ENCODE measurements at places on chromosomes 2 and 18.

DNA sequence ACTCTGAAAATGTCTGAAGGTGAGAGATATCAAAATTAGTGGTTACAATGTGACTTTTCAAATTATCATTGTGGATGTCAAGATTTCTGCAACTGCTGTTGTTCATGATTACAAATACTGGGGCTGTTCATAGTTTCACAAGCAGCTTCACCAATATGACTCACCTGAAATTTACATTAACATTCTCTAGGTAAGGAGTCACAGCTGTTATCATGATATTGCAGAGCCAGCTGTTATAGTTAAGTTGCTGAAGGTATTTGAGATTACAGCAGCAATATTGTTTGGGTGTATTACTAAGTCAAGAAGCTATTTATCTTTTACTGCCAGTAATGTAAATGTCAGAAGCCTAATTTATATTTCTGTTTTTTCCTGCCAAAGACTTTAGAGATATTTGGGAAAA lies 140.0 kb downstream of the MC4R start:
- no peaks in the 10 kb centered on the region for H3K36me3 ChIP-seq
- no peaks in the 10 kb centered on the region for H3K4me1 ChIP-seq
- no peak for DNase-seq
- H3K4me3 ChIP-seq = no peak overlapping the region
- no peak overlapping the region for H3K27ac ChIP-seq
- H3K27me3 ChIP-seq = no peaks in the 10 kb centered on the region

DNA sequence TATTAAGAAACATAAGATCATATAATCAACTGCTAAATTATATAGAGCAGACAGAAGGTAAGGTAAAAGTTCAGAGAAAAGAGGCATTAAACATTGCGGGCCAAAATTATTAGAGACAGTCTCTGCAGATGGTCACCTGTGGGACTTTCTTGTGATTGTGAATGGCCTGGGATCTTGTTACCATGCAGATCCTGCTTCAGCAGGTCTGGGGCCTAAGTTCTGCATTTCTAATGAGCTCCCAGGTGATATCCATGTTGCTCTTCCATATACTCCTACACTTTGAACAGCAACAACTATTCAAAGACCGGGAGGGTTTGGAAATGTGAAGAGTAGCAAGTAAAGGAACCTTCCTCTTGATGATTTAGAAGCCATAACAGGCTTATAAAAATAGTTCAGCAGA lies 8.5 kb upstream of the ETAA1 start:
- H3K27ac ChIP-seq = no peak overlapping the region
- no peak overlapping the region for H3K4me3 ChIP-seq
- no peaks in the 10 kb centered on the region for H3K4me1 ChIP-seq
- DNase-seq = no peak
- no peaks in the 10 kb centered on the region for H3K36me3 ChIP-seq

- no peak overlapping the region for H3K27ac ChIP-seq
- no peak overlapping the region for H3K4me3 ChIP-seq
- no peak for DNase-seq
- H3K27me3 ChIP-seq = no peaks in the 10 kb centered on the region
- H3K36me3 ChIP-seq = no peaks in the 10 kb centered on the region
- no peaks in the 10 kb centered on the region for H3K4me1 ChIP-seq
These were observed 264.4 kb upstream of the FIGN start for GRCh38 chr2:164000176-164000575.

- no peaks in the 10 kb centered on the region for H3K27me3 ChIP-seq
- DNase-seq = no peak
- no peaks in the 10 kb centered on the region for H3K36me3 ChIP-seq
- H3K4me3 ChIP-seq = no peak overlapping the region
These were observed 152.9 kb upstream of the WDSUB1 start for GRCh38 chr2:159439421-159439820.

DNA sequence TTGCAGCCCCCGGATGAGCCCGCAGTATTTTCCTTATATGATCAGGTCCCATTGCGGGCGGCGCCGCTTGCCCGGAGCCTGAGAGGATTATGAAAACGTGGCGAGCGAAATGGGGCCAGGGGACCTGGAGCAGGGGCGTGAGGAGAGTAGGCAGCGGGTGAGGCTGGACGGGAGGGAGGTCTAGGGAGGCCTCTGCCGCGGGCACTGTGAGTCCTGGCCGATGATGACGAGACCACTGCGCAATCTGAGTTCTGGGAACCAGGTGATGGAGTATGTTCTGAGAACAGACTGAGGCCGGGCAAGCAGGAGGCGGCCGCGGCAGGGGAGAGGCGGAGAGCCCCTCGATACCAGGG lies 790 bp upstream of the ACAA2 start:
- peak overlapping the region; percentile 89 for H3K27ac ChIP-seq
- no peaks in the 10 kb centered on the region for H3K27me3 ChIP-seq
- peak overlapping the region; percentile 96 for H3K4me3 ChIP-seq
- peaks cover 55% of the 10 kb centered on the region for H3K4me1 ChIP-seq
- peaks cover 8% of the 10 kb centered on the region for H3K36me3 ChIP-seq
- peak; percentile 75 for DNase-seq

DNA sequence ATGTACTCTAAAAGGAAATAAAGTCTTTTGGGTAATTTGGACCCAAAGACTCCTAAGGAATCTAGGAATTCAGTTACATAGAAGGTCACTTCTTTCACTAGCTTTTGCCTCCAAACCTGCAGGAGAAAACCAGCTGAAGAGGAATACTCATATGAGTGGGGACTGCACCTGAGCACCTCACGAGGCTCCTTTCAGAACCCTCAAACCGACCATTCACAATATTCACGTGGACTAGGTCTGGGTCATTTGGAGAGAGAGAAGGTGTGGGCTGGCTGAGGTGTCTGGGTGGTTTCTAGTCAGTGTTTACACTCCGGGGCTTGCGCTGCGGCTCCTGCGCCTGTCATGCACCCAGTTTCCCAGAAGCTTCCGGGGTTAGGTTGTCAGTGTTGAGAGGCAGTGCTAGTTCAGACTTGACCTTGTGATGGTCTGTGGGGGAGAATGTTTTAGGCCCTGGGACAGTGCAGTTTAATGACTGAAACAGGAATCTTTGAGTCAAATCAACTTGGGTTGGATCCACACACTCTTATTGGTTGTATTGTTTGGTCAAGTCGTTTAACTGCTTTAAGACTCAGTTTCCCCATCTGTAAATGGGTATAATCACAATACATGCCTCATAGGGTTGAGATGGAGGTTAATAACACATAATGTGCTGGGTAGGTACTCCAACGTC lies 78.4 kb downstream of the LIMS1 start:
- H3K36me3 ChIP-seq = no peaks in the 10 kb centered on the region
- peak overlapping the region; percentile 90 for H3K27ac ChIP-seq
- H3K27me3 ChIP-seq = no peaks in the 10 kb centered on the region
- H3K4me3 ChIP-seq = peak overlapping the region; percentile 85
- H3K4me1 ChIP-seq = peaks cover 86% of the 10 kb centered on the region

GRCh38 chr2:118882693-118883336 lies 35.4 kb upstream of the EN1 start:
- peaks cover 12% of the 10 kb centered on the region for H3K4me1 ChIP-seq
- peaks cover 5% of the 10 kb centered on the region for H3K27me3 ChIP-seq
- H3K36me3 ChIP-seq = no peaks in the 10 kb centered on the region
- peak overlapping the region; percentile 7 for H3K27ac ChIP-seq

DNA sequence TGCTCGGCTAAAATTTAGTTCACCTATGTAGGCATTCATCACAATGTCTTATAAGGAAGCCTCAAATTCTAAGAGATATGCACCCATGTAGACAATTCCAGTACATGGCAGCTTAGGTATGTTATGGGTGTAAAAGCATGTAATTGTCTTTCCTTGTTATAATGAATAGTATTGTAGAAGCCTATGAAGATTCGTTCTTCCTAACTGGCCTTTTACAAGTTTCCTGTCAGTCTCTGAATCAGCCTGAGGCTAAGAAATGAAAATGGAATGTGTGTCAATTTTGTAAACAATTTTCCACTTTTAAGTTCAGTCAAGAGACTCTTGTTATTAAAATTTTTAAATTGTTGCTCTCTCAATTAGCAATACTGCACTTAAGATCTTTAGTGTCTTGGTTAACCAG lies 189.9 kb upstream of the GALNT5 start:
- H3K4me3 ChIP-seq = no peak overlapping the region
- H3K36me3 ChIP-seq = no peaks in the 10 kb centered on the region
- DNase-seq = no peak
- H3K4me1 ChIP-seq = no peaks in the 10 kb centered on the region

GRCh38 chr18:66168685-66169235 lies 417.9 kb downstream of the CDH7 start:
- H3K4me1 ChIP-seq = no peaks in the 10 kb centered on the region
- H3K36me3 ChIP-seq = no peaks in the 10 kb centered on the region
- no peaks in the 10 kb centered on the region for H3K27me3 ChIP-seq
- H3K4me3 ChIP-seq = no peak overlapping the region

GRCh38 chr18:44562986-44563385 lies 117.7 kb upstream of the SETBP1 start:
- no peak overlapping the region for H3K27ac ChIP-seq
- peaks cover 5% of the 10 kb centered on the region for H3K27me3 ChIP-seq
- no peaks in the 10 kb centered on the region for H3K36me3 ChIP-seq
- no peak for DNase-seq
- no peaks in the 10 kb centered on the region for H3K4me1 ChIP-seq

GRCh38 chr2:188937228-188938220 lies 36.6 kb upstream of the COL3A1 start:
- H3K4me1 ChIP-seq = no peaks in the 10 kb centered on the region
- H3K27me3 ChIP-seq = no peaks in the 10 kb centered on the region
- no peak overlapping the region for H3K27ac ChIP-seq

- H3K36me3 ChIP-seq = peaks cover 4% of the 10 kb centered on the region
- DNase-seq = no peak
- peak overlapping the region; percentile 91 for H3K27ac ChIP-seq
- H3K4me1 ChIP-seq = peaks cover 65% of the 10 kb centered on the region
- H3K27me3 ChIP-seq = no peaks in the 10 kb centered on the region
These were observed 1.4 kb downstream of the GFPT1 start for GRCh38 chr2:69385443-69386151.

- peaks cover 95% of the 10 kb centered on the region for H3K27me3 ChIP-seq
- H3K4me3 ChIP-seq = peak overlapping the region; percentile 88
- peaks cover 53% of the 10 kb centered on the region for H3K4me1 ChIP-seq
These were observed 3.1 kb downstream of the DLX1 start for GRCh38 chr2:172088245-172089004.

GRCh38 chr2:43397821-43398220 lies 171.4 kb upstream of the ZFP36L2 start:
- H3K27ac ChIP-seq = no peak overlapping the region
- no peaks in the 10 kb centered on the region for H3K27me3 ChIP-seq
- H3K36me3 ChIP-seq = peaks cover 4% of the 10 kb centered on the region
- peaks cover 21% of the 10 kb centered on the region for H3K4me1 ChIP-seq

DNA sequence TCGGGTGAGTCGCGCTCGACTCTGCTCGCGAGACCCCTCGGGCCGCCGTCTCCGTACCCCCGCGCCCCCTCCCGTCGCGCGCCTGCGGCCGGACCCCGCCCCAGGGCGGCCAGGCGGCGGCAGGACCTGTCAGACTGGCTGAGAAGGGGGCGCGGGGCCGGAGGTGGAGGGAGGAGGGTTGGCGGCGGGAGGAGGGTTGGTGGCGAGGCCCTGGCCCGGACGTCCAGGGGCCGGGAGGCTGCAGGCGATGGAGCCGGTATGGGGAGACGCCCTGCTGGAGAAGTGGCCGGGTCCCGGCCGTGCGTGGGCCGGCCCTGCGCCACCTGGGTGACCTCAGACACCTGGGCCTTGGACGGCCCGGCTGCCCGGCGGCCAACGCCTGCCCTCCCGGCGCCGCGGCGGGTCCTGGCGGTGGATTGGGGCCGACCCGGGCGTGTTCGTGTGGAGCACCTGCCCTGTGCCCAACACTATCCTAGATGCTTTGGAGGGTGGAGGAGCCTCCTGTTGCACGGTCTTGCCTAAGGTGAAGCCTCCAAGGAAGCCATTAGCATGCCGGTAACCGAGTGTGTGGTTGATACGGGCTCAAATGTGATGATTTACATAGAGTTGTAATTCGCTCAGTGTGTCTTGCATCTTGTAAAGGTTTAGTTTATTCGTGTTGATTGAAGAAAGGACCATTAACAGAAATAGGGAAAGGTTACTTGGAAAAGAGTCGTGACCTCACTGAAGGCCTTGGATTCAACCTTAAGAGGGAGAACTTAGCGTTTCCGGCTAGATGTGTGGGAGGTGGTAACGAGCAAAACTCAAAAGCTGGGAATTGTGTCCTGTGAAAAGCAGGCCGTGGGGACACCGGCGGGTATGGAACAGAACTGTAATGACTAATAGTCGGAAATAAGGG lies 550 bp downstream of the MYL12B start:
- H3K4me1 ChIP-seq = peaks cover 77% of the 10 kb centered on the region
- H3K4me3 ChIP-seq = peak overlapping the region; percentile 100
- no peaks in the 10 kb centered on the region for H3K27me3 ChIP-seq
- H3K36me3 ChIP-seq = peaks cover 6% of the 10 kb centered on the region

GRCh38 chr2:191629976-191630712 lies 47.8 kb upstream of the NABP1 start:
- H3K27ac ChIP-seq = peak overlapping the region; percentile 74
- H3K36me3 ChIP-seq = no peaks in the 10 kb centered on the region
- peaks cover 37% of the 10 kb centered on the region for H3K4me1 ChIP-seq
- no peaks in the 10 kb centered on the region for H3K27me3 ChIP-seq

DNA sequence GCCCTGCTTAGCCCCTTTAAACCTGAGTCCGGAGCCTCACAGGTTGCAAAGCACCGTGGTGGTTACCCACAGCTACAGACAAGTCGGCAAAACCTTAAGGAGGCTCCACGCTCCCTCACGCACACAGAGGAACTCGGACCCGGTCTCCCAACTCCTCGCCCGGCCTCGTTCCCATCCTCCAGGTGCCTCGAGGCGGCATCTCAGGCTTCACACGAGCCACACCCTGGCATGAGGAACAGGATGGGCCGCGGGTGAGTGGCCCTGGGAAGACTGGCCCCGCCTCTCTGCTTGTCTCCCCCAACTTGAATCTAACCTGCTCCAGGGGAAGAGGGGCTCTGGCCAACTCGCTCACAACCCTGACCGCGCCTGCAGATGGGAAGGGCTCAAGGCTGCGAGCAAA lies 97.4 kb downstream of the EIPR1 start:
- no peaks in the 10 kb centered on the region for H3K27me3 ChIP-seq
- no peak overlapping the region for H3K4me3 ChIP-seq
- H3K36me3 ChIP-seq = peaks cover 20% of the 10 kb centered on the region
- no peak overlapping the region for H3K27ac ChIP-seq

GRCh38 chr2:27496357-27497287 lies at the start of gene GCKR:
Gene GCKR, plus strand, starts transcription at chr2:27496839. Its CDS starts 66 bp downstream, at chr2:27496905.
- DNase-seq = no peak
- no peak within 1 kb of the TSS for H3K27ac ChIP-seq
- H3K4me3 ChIP-seq = peak within 1 kb of the TSS; percentile 86
- H3K27me3 ChIP-seq = peaks cover 48% of the 10 kb centered on the region
- H3K4me1 ChIP-seq = peaks cover 8% of the 10 kb centered on the region

DNA sequence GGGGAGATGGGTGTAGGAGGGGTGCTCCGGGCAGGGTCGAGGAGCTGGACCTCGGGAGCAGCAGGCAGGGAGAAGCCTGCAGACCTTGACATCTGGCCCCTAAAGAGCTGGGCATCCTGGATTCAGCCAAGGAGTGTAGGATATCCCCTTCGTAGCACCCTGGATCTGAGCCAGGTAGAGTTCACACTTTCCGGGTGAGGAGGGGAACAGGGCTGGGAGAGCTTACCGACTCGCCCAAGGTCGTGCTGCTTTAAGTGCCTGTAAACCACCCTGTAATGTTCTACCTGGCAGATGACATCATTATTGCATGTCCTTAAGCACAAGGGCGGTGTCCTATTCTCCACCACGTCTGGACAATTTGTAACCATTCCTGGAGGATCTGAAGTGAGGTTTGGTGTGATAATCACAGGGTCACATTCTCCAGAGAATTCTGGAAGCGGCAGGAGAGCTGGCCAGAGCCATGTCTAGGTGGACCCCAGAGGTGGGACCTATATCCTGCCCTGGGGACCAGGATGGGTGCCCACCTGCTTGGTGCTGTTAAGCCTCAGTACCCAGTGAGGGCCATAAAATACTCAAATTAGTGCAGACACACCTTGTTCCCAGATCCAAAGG lies 14.6 kb downstream of the ITM2C start:
- H3K27me3 ChIP-seq = no peaks in the 10 kb centered on the region
- H3K27ac ChIP-seq = no peak overlapping the region
- H3K4me3 ChIP-seq = no peak overlapping the region
- peaks cover 24% of the 10 kb centered on the region for H3K4me1 ChIP-seq
- DNase-seq = no peak

Data from activated T-cell treated with anti-CD3 and anti-CD28 coated beads, Interleukin-2, amount 50 U/mL, for 72 hours (primary cell).